Retina (tissue), 1 donor: ENCODE measurements at places on chromosomes 1 and 21.

DNA sequence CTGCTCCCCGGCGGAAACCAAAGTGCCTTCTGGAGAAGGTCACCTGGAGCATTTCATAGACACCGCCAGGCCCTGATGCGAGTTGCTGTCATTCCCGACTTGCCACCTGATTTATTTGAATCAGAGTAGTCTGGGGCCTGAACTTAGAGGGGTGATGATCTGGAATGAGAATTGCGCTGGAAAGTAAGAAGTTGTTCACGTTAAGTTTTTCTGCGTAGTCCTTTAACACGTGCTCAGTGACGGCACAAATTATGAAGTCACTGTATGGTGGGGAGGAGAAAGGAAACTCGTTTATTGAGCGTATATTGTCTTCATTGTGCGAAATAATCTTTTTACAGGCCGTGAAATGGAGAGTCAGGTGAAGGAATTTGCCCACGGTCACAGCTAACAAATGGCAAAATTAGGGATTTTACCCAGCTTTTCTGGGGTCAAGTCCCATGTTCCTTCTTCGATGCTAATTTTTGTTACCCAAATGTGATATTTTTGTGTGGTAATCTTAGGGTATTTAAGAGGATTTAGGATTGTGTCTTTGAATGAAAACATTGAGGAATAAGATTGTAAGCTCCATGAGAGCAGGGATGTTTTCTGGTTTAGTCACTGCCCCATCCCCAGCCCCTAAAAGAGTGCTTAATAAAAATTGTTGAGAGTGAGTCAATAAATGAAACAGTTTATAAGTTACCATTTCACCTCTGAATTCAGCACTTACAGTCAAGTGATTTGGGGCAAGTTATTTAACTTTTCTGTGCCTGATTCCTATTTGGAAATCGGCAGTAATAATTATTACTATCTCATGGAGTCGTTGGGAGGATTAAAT, 46.4 kb upstream of the NBL1 start:
- no peak for DNase-seq

- no peak for DNase-seq
These were observed 87.5 kb downstream of the AJAP1 start for GRCh38 chr1:4741876-4742423.

- no peak for DNase-seq
These were observed 470.7 kb downstream of the PCP4 start for GRCh38 chr21:40337981-40338380.

- no peak for DNase-seq
These were observed 61.7 kb downstream of the LGR6 start for GRCh38 chr1:202255343-202255742.

DNA sequence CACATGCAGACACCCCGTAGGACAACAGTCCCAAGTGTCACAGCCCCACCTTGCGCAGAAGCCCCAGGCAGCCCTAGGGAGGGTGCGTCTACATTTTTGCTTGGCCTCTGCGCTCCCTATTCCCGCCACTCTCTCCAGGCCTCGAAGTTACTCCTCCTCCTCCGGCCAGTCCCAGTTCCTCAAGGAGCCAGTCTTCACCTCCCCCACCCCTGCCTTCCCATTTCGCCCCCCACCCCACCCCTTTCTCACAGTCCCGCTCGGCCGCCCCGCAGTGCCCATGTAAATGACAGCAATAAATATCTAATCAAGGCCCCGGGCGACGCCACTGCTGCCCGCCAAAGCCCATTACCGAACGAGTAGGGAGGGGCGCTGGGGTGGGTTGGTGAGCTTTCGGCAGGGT, 3.2 kb downstream of the DMBX1 start:
- DNase-seq = no peak

DNA sequence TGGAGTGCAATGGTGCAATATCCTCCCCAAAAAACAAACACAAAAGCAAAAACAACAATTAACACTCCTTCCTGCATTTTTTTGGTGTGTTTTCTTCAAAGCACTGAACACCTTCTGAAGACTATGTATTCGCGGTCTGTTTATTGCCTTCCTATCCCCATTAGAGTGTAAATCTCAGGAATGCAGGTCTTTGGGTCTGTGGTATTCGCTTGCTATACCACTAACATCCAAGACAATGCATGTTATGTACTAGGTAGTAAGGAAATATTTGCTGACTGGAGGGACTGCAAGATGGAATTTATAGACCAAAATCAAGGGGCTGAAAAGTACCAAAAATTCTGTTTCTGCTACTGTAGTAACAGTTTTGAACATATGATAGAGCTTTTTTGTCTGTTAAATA, 299.4 kb downstream of the RYR2 start:
- no peak for DNase-seq

DNA sequence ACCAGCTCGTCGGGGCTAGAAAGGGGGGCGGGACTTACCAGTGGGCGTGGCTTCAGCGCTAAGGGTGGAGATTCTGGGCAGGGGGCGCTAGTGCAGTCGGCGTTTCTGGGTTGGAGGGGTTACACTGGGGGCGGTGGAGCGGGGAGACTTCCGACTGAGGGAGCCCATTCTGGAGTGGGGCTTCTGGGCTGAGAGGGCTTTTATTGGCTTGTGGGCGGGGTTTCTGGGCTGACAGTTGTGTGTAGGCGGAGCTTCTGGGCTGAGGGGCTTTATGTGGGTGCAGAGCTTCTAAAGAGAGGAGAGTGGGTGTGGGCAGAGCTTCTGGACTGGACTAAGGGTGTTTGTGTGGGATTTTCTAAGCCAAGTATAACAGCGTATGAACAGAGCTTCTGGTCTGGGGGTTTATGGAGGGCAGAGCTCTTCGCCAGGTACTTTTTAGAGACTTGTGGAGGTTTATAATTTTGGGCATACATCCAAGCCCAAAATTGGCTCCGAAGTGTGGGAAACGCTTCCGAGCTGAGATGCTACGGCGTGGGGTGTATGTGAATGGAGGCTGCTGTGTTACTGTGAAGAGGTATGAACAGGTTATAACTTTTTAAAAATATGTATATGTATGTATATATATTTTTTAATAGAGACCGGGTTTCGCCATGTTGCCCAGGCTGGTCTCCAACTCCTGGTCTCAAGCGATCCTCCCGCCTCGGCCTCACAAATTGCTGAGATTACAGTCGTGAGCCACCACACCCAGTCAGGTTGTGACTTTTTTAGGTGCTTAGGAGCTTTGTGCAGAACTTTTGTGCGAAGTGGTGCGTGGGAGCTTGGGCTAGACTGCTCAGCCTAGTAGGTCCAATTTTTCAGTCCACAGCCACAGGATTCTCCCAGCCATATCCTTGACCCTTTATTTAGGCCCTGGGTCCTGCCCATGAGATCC, 825 bp downstream of the TMEM39B start:
- DNase-seq = no peak

- DNase-seq = no peak
These were observed 19.8 kb downstream of the DBT start for GRCh38 chr1:100229681-100230443.

DNA sequence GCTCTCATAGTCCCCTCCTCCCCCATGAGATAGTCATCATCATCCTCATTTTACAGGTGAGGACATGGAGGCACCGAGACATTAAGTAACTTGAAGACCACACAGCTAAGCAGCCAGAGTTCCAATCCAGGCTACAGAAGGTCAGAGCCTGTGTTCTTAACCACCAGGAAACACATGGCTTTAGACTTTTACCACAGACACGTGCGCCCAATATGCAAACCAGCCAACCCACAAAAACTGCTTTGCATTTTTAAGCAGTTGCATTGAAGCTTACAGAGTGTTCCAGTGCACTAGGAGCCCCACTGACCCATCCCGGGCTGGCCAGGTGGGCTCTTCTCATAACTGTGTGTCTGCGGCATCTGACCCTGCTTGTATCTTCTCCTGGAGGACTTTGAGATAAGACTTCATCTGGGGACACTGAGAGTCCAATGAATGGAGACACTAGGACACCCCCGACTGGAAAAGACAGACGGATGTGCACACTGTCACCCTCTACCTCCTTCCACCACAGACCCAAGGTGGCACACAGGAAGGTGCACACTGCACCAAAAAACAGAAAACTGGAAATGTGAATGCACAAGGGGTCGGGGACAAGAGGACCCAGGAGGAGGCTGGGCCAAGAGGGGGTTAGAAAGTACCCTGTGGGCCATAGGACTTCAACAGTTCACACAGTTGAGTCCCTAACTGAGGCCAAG, 56.4 kb downstream of the ETS2 start:
- DNase-seq = no peak

- no peak for DNase-seq
These were observed 2.2 kb downstream of the GADD45A start for GRCh38 chr1:67687198-67687545.

DNA sequence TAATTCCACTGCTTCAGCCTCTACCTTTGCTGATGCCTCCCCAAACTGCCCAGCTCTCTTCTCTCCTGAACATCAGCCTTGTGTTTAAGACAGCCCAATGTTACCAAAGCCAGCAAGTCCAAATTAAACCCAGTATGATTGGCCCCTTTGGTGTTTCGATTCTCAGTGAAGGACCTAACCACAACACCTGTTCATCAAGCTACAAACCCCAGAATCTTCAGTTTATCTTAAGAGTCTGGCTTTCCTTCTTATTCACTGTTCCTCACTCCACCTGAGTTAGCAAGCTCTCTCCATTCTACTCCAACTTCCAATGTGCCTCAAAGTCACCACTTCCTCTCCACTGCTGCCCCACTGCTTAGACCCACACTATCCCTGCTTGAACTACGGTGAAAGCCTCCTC, 25.5 kb upstream of the ITPKB start:
- DNase-seq = no peak

DNA sequence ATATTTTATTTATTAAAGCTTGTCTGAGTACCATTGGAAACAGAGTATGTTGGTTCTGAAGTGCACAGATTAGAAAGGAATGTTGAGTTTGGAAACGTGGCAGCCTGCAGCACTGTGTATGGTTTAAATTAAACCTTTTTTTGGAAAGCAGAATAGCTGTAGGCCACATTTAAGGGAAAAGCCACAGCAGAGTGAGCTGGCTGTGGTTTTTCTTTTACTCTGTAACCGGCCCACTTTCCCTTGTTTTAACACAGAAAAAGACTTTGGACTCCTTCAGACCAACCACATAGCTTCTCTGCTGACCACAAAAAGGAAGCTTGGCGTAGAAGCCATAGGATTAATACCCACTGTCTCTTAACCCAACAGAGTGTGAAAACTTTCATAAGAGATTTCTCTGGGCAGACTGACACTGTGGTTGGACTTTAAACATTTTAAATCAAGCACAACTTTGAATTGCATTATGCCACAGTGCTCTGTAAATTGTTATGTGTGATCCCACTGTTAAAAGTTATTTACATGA, 75.2 kb downstream of the NFIA start:
- DNase-seq = no peak

DNA sequence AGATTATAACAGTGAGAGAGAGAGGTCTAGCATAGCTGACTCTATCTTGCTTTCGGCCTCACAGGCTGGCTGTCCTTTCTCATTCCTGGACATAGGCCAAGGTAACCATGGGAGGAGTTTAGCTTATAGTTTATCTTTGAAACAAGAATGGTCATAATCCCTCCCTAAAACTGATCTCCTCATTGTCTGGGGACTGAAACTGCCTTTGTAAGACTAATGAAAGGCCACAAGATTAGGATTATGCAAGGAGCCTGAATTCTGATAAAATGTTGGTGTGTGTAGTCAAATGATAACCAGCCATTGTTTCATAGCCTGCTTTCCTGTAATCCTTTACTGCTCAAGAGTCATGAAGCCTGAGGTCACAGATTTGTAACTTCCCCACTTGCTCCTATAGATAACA, 131.9 kb upstream of the LYPLAL1 start:
- no peak for DNase-seq
